ENCODE measurements at places on chromosomes 1 and 21. TPM values are rescaled to one million over a fixed set of nuclear protein-coding genes. Genes with fewer than 3 reads are reported as not detected.

Gene CLCA2
- total RNA-seq: not detected

Gene TSPAN2
- total RNA-seq: 4.0 TPM

Gene CFH
- 11.8 TPM for total RNA-seq

DNA sequence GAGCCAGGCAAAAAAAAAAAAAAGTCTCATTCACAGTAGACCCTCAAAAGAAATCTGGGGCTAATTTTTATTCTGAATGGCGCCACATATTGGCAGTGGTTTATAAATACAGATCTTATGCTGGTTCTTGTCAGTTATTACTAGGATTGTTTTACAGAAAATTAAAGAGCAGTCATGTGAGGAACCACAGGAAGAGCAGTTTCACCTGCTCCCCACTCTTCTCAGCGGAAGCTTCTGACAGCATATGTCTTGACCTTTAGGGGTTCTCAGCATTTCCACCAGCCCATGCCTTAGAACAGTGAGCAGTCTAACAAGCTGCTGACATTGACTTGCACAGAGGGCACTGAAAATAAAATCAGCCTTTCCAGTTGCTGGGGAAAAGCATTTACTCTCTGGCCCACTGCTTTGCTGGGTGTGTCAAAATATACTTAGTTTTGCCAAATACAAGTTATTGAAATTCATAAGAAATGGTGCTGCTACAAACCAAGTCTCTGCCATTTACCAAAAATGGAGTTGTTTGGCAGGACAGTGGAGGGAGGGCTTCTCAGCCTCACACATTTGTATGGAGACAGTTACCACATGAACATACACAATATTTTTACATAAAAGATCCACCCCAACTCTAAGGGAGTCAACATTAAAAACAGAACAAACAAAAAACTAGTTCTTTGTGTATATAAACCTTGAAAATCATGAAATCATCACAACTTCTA is 144.2 kb downstream of the SYT2 start:
- DNase-seq: no peak

Gene FCRL4
- not detected for total RNA-seq

- DNase-seq: no peak
Observed at GRCh38 chr1:106998431-106999002, 58.0 kb upstream of the PRMT6 start.

Gene OLFM3
- not detected for total RNA-seq

- no peak for DNase-seq
Observed at GRCh38 chr21:43270800-43271301, 102.0 kb downstream of the CRYAA start.

Gene TMPRSS15
- not detected for total RNA-seq

Gene IGSF5
- total RNA-seq: not detected

- DNase-seq: no peak
Observed at GRCh38 chr1:187817782-187818181, 989.0 kb downstream of the PLA2G4A start.

- no peak for DNase-seq
Observed at GRCh38 chr1:217542136-217542777, 88.6 kb downstream of the GPATCH2 start.

DNA sequence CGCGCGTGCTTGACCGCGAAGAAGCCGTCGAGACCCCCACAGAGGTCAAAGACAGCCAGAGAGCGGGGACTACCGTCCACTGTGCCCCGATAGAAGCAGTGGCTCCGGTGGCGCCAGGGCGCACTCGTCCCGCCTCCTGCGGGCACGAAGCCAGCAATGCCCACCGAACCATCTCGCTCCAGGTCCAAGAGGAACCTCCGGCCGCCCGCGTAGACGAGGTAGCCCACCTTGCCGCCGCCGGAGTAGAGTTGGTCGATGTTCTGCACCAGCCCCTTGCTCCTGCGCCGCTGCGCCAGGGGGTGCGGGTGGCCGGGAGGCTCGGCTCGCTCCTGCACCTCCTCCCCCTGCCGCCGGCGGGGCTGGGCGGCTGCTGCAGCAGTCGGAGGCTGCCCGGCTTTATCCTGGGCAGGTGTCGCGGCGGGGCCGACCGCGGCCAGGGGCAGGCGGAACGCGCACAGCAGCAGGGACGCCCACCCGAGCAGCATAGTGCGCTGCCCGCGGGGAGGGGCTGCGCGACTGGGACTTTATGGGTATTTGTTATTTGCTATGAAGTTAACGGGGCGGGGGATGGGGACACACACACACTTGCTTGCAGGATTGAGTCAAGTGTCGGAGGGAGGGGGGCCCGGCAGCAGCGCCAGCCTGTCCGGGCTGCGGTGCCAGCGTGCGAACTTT is 844 bp downstream of the ADAMTS5 start:
- no peak for DNase-seq

DNA sequence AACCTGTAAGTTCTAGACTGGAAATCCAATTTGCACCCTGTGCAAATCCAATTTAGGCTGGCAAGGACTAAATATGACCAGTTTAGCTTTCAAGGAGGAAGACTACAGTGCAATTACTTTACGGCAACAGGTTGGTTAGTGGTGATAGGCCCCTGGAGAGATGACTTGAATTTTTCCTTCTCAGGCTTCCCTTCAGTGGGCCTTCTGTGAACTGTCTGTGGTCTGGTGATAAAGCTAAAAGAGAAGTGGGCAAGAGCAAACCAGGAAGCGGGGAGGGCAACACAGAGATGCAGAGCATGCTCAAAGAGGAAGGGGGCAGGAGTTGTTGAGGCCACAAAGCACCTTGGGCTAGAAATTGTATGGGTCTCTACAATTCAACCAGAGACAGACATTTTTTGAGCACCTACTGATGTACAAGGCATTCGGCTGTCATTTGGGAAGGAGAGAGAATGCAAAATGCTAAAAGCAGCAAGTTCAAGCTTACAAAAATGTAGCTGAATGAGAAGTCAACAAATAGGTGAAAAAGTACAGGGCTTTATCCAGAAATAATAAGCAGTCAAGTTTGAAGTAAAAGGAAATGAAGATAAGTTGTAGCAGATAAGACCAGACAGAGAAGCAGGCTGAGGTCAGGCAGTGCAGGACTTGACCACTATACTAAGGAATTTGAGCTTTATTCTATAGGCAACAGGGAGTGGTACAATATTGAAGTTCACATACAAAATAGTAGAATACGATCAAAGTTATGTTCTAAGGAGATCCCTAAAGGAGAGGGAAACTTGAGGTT is 23.9 kb downstream of the INPP5B start:
- DNase-seq: no peak

Gene KCNK1
- total RNA-seq: not detected

- no peak for DNase-seq
Observed at GRCh38 chr1:193434319-193434718, 247.9 kb upstream of the B3GALT2 start.

Gene HSPG2
- total RNA-seq: 9.3 TPM

- no peak for DNase-seq
Observed at GRCh38 chr21:37369307-37369854, 2.8 kb downstream of the DYRK1A start.

- no peak for DNase-seq
Observed at GRCh38 chr1:151165281-151165737, 393 bp downstream of the LYSMD1 start.

Gene FCRLB
- total RNA-seq: 0.75 TPM

Gene TDRD5
- not detected for total RNA-seq

Gene URB1
- 18.9 TPM for total RNA-seq

GRCh38 chr1:15788624-15789301 is 18.7 kb downstream of the UQCRHL start:
- no peak for DNase-seq

DNA sequence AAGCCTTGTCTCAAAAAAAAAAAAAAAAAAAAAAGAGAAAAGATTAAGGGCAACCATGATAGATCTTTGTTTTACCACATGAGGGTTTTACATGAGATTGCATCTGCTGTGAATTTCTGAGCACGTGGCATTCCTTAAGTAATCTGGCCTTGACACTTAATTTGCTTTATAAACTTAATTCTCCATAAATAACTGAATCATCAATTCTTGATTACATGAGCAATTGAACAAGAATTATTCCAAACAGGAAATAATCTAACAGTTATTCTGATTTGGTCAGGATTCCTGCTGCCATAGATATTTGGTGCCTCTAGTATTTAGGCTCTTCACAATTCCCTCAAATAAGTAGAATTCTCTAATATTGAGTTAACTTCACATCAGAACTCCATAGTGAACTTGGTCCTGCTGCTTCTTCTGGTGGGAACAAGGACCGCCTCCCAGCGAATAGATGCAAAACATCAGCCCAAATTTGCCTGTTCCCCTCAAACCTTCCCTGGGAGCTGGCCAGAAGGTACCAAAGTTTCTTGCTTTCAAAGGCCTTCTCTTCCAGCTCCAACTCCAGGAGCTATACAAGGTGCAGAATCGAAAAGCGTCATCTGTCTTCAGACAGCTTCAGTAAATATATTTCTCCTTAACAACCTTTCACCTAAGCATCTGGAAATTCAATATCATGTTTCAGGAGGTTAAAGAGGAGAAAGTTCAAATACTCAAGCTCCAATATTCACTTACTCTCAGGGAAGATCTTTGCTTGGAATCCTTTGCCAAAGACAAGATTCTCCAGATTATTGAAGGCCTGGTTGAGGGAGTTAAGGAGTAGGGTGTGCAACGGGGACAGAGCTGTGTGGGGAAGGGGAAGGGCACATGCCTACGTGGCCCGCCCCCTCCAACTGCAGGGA is 1.0 kb downstream of the KRTCAP2 start:
- DNase-seq: no peak

Gene EXOC8
- 30.6 TPM for total RNA-seq

GRCh38 chr1:37034121-37035013 is at the start of gene GRIK3:
TSS of gene GRIK3 (minus strand) at chr1:37034515. CDS start at chr1:37034108, 407 bp downstream.
- DNase-seq: no peak

Gene UBASH3A
- 59.1 TPM for total RNA-seq

DNA sequence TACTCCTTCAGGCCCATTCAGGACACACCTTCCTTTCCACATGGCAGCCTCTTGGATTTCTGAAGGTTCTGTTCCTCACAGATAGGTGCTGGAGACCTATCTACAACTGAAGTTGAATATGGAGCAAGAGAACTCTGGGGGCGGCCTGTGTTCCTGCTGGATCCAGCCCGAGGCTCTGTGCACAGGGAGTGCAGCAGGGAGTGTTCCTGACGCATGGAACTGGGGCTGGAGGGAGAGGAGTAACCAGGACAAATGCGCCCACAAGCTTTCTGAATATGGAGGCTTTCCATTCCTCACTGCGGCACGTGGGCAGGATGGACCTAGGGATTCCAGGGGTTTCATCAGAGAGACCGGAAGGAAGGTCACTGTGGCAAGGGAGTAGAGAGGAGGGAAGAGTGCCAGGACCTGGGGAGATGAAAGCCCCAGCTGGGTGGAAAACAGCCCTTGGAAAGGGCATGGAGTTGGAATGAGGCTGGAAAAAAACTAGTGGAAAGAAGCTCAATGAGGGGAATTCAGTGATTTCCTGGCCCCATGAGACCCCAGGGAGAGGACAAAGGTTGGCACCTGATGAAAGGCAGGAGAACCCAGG is 12.5 kb downstream of the PM20D1 start:
- DNase-seq: no peak

Gene KIAA0040
- total RNA-seq: 60.0 TPM

- no peak for DNase-seq
Observed at GRCh38 chr1:226751703-226752102, 12.6 kb upstream of the ITPKB start.

Gene PPFIA4
- 2.0 TPM for total RNA-seq

GRCh38 chr1:30875197-30875596 is 33.4 kb downstream of the SDC3 start:
- no peak for DNase-seq

Gene HSD11B1
- not detected for total RNA-seq

DNA sequence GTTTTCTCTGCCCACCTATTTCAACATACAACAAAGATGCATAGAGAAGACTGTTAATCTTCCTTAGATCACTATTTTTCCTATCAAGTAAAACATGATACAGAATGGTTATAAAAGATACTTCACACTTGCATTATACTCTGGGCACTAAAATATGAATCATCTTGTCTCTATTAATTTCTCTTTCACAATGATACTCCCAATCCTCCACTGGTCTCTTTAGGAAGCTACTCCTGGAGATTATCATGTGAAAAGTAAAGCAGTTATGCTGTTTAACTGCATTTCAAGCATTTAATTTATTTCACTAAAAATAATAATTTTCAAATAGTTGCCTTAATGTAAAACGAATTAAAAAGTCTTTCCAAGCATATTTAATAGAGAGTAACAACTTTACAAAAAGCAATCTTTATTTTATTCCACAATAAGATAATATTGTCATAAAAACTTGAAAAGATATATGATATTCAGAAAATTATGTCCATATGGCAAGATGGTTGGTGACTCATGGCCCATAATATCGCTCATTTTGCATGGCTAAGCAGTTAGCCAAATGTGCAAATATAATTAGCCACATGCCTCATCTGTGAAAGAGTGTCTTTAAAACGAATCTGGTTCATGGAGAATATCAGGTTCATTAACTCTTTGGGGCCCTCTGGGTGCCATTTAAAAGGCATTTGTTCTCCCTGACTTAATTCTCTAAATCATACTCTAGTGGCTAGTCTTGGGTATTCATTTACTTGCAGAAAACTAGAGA is 1569.0 kb upstream of the B3GALT2 start:
- DNase-seq: no peak

DNA sequence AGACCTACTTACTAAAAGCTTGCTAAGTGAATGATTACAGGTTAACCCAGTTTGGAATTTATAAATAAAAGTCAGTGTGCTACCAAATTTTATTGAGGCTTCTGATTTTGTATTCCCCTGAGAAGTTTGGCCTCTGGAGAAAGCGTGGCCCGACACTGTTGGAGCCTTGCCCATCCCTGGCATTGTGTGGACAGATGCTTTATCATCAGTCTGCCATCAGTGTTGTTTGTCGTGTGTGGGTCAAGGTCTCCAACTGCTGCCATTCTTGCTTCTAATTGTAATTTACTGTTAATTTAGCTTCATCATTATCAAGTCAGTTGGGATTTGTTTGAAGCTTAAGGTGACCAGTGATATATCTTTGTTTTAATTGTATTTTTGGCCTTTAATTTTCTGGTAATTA is 62.0 kb upstream of the LPGAT1 start:
- DNase-seq: no peak

Gene UBL4B
- not detected for total RNA-seq

DNA sequence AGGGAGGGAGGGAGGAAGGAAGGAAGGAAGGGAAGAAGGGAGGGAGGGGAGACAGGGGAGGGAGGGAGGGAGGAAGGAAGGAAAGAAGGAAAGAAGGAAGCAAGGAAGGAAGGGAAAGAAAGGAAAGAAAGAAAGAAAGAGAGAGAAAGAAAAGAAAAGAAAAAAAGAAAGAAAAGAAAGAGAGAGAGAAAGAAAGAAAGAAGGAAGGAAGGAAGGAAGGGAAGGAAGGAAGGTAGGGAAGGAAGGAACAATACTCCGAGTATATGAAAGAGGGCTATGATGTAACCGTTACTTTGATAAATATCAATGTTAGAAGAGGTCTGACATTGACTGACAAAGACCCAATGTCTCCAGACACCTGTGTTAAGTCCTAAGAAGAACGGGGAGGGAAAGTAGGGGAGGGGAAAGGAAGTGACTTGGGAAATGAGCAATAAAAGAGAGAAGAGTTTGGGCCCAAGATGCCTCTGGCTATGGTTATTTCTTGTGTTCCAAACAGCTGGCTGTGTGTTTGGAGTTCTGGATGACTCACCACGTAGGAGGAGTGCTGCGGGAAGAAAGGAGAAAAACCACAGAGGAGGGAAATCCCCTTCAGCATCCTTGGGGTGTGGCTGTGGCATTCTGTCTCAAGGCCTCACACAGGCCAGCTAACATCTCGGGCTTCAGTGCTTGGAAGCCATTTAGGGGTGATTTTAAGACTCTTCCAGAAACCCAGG is 37.0 kb upstream of the RXRG start:
- no peak for DNase-seq

Measured in T-cell (primary cell).